ENCODE measurements at places on chromosomes 12 and 14. TPM values are rescaled to one million over a fixed set of nuclear protein-coding genes. Genes with fewer than 3 reads are reported as not detected.
A peak's percentile ranks its signal among the peaks of the same experiment; 100 is the strongest.

Gene ATP5F1B
- total RNA-seq: 587 TPM

Gene KRT5
- total RNA-seq: 1.0 TPM

- DNase-seq: peak; percentile 54
Observed at GRCh38 chr12:71216725-71217579, 59.2 kb upstream of the TSPAN8 start.

- no peak for DNase-seq
Observed at GRCh38 chr12:84397263-84397662, 515.3 kb downstream of the SLC6A15 start.
